Renal cortical epithelial cell (primary cell): ENCODE measurements at places on chromosomes 3 and 15. TPM values are rescaled to one million over a fixed set of nuclear protein-coding genes. Genes with fewer than 3 reads are reported as not detected.
A peak's percentile ranks its signal among the peaks of the same experiment; 100 is the strongest.

- no peak for DNase-seq
Measured at GRCh38 chr3:172655388-172655787, 55.5 kb downstream of the NCEH1 start.

DNA sequence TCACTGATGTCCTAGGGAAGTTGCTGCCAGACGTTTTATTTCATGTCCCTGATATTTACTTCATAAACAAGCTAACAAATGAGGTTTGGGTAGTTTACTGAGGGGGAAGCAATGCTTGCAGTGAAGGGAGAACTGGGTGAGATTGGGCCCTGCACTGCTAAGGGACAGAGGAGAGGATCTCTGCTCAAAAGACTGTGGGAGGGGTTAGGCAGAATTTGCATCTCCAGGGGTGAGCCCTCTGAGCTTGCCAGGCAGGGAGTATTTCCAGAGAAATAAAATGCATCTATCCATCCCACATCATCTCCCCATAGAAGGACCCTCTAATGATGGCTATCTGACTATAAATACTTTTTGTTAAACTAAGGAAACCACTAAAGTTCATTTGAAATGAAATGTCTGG, 215.6 kb downstream of the CBLB start:
- DNase-seq, result no peak

DNA sequence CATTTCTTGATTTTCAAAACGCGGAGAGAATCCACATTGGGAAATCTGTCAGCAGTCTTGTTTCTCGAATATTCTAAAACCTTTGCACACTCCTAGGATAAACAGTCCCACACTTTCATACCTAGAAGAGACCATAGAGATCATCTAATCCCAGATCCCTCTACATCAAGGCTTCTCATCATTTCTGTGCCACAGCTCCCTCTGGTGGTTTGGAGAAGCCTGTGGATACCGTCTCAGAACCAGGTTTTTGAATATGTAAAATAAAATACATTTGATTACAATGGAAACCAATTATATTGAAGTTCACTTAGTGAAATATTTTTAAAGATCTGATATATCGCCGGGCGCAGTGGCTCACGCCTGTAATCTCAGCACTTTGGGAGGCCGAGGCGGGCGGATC, 211.9 kb upstream of the GOLGA6L4 start:
- DNase-seq, result peak; percentile 19

DNA sequence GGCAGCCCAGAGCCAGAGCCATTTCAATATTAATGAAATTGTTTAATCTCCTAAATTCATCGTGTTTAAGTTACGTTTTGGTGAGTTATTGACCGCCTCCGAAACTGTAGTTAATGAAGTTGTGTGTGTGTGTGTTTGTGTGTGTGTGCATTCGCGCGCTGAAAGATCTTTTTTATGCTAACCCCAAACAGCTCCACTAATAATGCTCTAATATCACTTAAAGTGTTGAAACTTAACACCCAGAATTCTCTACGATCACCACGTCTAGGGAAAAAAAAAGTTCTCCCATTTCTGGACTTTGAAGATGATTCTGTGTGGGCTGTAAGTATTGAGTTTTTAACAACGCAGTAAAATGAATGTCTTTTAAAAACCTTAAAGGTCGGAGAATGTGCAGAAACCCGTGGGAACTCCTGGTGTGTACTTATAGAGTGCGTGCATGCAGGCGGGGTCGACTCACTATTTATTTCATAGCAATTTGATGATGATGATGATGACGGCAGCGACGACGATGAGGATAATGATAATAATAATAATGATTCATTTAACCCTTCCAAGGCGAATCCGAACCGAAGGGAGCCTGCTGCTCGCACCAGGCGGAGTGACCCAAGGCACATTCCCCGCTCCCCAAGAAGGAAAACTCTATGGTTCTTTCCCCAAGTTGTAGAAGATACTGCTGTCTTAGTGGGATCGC, 1.4 kb upstream of the FOXB1 start:
- DNase-seq, result no peak

- DNase-seq, result no peak
Measured at GRCh38 chr3:154588831-154589230, 158.8 kb upstream of the GPR149 start.

The C3orf70 gene
- total RNA-seq, result under 0.01 and 0.17 TPM in 2 replicates

The MINAR1 gene
- 0.17 and 0.60 TPM in 2 replicates for total RNA-seq

The ATP13A5 gene
- not detected in 2 replicates for total RNA-seq
